ENCODE measurements at places on chromosomes 2 and 18. TPM values are rescaled to one million over a fixed set of nuclear protein-coding genes. Genes with fewer than 3 reads are reported as not detected.

APOB gene
- not detected for total RNA-seq

RGPD4 gene
- not detected for total RNA-seq

MYCN gene
- not detected for total RNA-seq

RFTN2 gene
- total RNA-seq = 0.10 TPM

REG3A gene
- not detected for total RNA-seq

CCDC93 gene
- total RNA-seq = 21.4 TPM

CLEC4F gene
- not detected for total RNA-seq

BOLA3 gene
- 253 TPM for total RNA-seq

CDK15 gene
- 7.0 TPM for total RNA-seq

RALBP1 gene
- total RNA-seq = 64.0 TPM

RAB11FIP5 gene
- 19.4 TPM for total RNA-seq

NETO1 gene
- total RNA-seq = not detected

PKDCC gene
- 4.1 TPM for total RNA-seq

FHOD3 gene
- 13.1 TPM for total RNA-seq

CCDC68 gene
- total RNA-seq = 0.30 TPM

PFN4 gene
- total RNA-seq = 0.12 TPM

MERTK gene
- not detected for total RNA-seq

PROKR1 gene
- not detected for total RNA-seq

GCFC2 gene
- total RNA-seq = 12.6 TPM

SF3B6 gene
- total RNA-seq = 302 TPM

RND3 gene
- 187 TPM for total RNA-seq

TLX2 gene
- total RNA-seq = 0.34 TPM

PLEKHM3 gene
- 5.3 TPM for total RNA-seq

UCN gene
- total RNA-seq = 1.6 TPM

SGO2 gene
- 17.3 TPM for total RNA-seq

RIT2 gene
- total RNA-seq = 0.37 TPM

GBX2 gene
- 0.96 TPM for total RNA-seq

TRIM54 gene
- total RNA-seq = not detected

CNTNAP5 gene
- not detected for total RNA-seq

KATNAL2 gene
- 2.0 TPM for total RNA-seq

ABCB11 gene
- total RNA-seq = 0.02 TPM

LRRC30 gene
- total RNA-seq = not detected

MARCHF4 gene
- 5.0 TPM for total RNA-seq

ACTG2 gene
- 0.89 TPM for total RNA-seq

LHCGR gene
- not detected for total RNA-seq

APLF gene
- total RNA-seq = 1.4 TPM

ZBTB7C gene
- total RNA-seq = not detected

VAMP5 gene
- 15.1 TPM for total RNA-seq

GAREM2 gene
- total RNA-seq = not detected

SNTG2 gene
- total RNA-seq = not detected

All from M059J (cell line).